ENCODE measurements at places on chromosomes 5 and 9. TPM values are rescaled to one million over a fixed set of nuclear protein-coding genes. Genes with fewer than 3 reads are reported as not detected.

The FBXW2 gene
- total RNA-seq, result 59.6 TPM

The NXNL2 gene
- not detected for total RNA-seq

The CCDC192 gene
- total RNA-seq, result not detected

The GFI1B gene
- not detected for total RNA-seq

The FGF1 gene
- total RNA-seq, result 0.07 TPM

The CAMK2A gene
- not detected for total RNA-seq

The KIAA1958 gene
- 1.6 TPM for total RNA-seq
